AG10803 (cell line): ENCODE measurements at places on chromosomes 1 and 21.

DNA sequence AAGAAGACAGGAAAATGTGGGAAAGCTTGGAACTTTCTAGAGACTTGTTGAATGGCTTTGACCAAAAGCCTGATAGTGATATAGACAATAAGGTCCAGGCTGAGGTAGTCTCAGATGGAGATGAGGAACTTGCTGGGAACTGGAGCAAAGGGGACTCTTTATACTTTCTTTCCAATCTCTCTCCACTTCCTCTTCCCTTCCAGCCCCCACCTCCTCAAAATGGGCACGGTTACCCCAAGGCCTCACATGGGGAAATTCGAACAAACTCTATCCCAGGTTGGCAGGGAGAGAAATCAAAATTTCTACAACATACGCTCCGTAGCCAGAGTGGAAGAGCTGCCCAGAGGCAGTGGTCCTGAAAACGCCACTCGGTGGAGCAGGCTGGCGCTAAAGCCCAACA is 15.2 kb downstream of the PPT1 start:
- no peak for DNase-seq

GRCh38 chr1:194347200-194347599 is 1160.8 kb upstream of the B3GALT2 start:
- DNase-seq = no peak

GRCh38 chr1:216793303-216793702 is 70.1 kb upstream of the ESRRG start:
- DNase-seq = no peak

GRCh38 chr1:198604975-198605374 is 33.9 kb upstream of the PTPRC start:
- DNase-seq = no peak

DNA sequence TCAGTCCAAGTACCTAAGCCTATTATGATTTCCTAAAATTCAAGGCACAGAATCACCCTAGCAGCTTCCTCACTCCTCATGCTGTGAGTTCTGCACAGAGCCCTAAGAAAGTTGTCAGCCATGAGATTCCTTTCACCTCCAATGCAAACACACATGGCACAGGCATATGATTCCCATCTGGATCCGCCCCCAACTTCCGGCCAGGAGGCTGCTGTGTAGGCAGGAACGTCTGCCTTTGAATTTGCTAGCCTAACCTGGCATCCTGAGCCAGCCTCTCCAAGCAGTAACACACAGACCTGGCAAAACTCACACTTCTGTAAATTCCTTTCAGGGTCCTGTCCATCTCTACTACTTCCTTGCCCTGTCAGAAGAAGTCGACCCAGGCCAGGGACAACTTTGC is 521.1 kb upstream of the BEND5 start:
- no peak for DNase-seq

DNA sequence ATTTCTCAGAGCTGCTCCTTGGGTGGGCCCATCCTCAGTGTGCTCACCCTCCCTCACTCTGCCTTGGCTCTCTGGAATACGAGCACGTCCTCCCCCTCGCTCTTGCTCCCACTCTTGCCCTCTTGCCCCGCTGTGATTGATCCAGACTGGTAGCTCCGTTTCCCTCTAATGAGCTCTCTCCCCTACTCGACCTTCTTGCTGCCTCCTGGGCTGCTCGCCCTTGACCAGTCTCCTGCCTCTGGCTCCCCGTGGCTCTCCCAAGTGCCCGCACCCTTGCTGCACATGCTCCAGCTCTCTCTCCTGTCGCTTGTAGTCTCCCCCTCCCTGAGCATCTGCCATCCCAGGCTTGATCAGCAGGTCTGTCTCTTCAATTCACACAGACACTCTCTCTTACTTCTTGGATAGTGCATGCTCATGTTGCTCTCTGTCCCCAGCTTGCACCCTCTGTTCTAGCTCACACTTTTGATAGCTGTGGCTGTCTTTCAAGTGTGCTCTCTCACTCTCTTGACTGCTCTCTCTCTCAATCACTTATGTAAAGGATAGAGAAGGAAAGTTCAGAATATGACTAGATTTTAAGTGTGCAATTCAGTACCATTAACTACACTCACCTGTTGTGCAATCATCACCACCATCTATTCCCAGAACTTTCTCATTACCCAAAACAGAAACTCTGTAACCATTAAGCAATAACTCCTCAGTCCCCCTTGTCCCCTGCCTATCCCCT is 51.1 kb downstream of the PHC2 start:
- DNase-seq = no peak

GRCh38 chr1:43530483-43531106 is at the start of gene PTPRF:
TSS of gene PTPRF (plus strand) at chr1:43530883. CDS start at chr1:43545076, 14,193 bp downstream.
- peak; percentile 46 for DNase-seq

GRCh38 chr1:210185063-210185462 is 47.5 kb upstream of the SERTAD4 start:
- no peak for DNase-seq

- DNase-seq = no peak
These were observed 235.1 kb downstream of the RRAGC start for GRCh38 chr1:38624336-38625039.

DNA sequence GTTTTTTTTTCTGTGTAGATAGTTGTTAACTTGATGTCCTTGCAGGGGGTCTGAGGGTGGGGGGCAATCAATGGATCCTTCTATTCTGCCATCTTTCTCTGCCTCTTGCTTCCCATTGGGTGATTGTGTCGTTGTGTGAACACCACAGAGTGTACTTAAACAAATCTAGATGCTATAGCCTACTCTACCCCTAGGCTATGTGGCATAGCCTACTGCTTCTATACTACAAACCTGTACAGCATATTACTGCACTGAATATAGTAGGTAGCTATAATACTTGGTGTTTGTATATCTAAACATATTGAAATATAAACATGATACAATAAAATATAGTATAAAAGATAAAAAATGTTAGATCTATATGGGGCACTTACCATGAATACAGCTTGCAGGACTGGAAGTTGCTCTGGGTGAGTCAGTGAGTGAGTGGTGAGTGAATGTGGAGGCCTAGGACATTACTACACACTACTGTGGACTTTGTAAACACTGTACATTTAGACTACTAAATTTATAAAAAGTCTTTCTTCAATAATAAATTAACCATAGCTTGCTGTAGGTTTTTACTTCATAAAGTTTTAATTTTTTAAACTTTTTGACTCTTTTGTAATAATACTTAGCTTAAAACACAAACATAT is 105.4 kb downstream of the CENPF start:
- DNase-seq = no peak

- DNase-seq = no peak
These were observed 12.9 kb downstream of the LACTBL1 start for GRCh38 chr1:22959545-22960360.

DNA sequence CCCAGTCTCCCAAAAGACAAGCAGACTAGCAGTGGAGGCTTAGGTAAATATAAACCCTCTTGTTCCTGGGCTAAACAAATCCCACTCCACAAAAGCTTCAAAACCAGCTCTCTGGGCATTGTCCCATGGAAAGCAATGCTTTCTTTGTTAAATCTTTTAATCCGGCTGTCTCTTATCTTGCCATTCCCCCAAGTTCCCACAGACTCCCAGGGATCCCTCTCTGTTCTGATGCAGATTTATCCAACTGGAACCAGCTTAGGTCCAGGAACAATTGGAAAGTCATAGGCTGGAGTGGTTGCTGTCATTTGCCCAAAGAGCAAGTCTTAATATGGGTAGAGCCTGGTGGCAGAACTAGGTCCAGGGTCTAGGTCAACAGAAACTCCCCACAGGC is 110.1 kb upstream of the ATP1A1 start:
- DNase-seq = no peak

DNA sequence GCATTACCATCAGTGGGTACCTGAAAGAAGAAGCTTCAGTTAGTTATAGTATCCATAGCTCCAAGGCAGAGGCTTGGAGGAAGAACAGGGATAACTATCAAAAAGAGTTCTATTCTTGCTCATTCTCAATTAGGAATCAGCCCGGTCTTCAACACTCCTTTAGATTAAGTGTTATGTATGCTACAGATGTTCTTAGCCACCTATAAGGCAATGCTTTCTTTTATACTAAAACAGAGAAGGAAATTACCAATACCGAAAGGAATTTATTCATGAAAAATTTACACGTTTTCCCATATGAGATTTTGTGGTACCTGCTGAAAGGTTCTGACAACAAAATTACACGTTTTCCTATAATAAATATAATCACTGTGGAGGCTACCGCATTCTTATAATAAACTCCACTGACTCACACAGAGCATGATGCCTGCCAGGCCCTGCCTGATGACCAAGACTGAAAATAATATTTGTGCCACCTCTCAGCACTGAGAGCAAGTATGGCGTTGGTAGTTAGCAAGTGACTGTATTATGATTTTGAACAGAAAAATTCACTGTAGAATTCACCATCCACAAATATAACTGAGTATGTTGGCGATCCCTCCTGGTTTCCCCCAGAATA is 58.3 kb downstream of the APP start:
- DNase-seq = no peak
